ENCODE measurements at places on chromosomes 11 and 22.
A peak's percentile ranks its signal among the peaks of the same experiment; 100 is the strongest.

DNA sequence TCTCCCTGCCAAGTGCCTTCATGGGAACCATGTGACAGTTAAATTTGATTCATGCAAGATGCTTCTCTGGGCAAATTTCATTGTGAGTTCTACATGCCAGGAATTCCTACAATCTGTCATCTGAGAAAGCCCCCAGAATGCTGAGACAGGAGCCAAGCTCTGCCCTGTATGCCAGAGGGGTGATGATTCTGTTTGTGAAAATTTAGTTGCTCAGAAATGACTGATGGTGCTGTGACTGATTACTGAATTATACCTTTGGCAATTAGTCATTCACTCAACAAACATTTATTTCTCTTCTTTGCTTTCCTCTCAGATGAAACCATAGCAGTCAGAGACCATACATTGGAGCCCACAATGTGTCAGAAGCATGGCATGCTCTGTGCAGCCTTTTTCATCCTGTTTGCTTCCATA, 69.0 kb upstream of the ZBED5 start:
- no peak for DNase-seq

GRCh38 chr11:64577202-64577601, 13.8 kb upstream of the SLC22A12 start:
- DNase-seq = no peak

DNA sequence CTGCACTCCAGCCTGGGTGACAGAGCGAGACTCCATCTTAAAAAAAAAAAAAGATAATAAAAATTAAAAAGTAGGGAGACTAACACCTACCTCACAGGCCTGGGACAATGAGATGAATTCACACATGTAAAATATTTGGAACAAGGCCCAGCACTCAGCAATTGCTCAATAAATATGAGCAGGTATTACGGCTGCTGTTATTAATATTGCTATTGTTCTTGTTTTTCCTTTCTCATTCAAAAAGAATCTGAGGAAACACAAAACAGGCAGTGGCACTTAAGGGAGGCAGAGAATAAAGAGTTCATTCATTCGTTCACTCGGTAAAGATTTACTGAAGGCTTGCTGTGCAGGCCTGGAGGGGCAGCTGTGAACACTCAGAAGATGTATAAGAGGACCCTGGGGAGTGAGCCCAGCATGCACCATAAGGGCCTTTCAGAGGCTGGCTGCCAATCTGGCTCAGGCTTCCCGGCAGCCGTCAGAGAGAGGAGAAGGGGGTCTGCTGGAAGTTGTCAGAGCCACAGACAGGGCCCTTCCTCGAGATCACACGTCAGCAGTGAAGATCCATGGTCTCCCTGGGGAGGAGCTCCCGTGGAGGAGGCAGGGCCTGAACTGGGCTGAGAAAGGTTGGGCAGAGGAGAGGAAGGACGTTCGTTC, 51.6 kb upstream of the TCF20 start:
- no peak for DNase-seq

GRCh38 chr22:29631725-29632124, 28.3 kb downstream of the NF2 start:
- DNase-seq = no peak

GRCh38 chr22:36931446-36931845, 18.0 kb downstream of the CSF2RB start:
- DNase-seq = no peak

- DNase-seq = no peak
These were observed 150.0 kb downstream of the OPCML start for GRCh38 chr11:133382131-133382812.

DNA sequence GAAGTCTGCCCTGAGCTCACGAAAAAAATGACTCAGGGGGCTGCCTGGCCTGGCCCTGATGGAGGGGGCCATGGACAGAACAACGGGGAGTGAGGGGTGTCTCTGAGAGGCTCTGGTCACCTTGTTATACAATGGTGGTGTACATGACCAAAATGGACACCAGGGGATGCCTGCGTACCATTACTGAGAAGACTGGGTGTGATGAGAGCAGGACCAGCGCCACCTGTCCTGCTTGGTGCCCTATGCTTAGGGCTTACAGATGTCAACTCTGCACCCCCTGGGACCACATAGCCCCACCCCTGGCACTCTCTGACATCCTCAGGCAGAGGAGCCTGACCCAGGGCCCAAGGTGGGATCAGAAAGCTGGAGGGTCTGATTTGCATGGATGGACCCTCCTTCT, 104.8 kb downstream of the ZNF280B start:
- DNase-seq = no peak

DNA sequence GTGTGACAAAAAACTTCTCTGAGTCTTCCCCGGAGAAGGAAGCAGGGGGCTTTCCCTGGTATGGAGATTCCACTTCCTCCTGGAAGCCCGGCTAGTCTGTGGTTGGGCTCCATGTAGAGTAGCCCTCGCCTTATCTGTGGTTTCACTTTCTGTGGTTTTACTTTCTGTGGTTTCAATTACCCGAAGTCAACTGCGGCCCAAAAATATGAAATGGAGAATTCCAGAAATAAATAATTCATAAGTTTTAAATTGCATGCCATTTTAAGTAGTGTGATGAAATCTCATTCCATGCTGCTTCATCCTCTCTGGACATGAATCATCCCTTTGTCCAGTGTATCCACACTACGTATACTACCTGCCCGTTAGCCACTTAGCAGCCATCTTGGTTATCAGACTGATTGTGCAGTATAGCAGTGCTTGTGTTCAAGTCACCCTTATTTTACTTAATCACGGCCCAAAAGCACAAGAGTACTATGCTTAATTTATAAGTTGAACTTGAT, 275.0 kb upstream of the SESN3 start:
- peak; percentile 89 for DNase-seq

- no peak for DNase-seq
These were observed 6.0 kb downstream of the KBTBD4 start for GRCh38 chr11:47572715-47573255.

GRCh38 chr11:23644443-23644842, 784.2 kb upstream of the CCDC179 start:
- DNase-seq = no peak

GRCh38 chr11:35524780-35525179, 636 bp downstream of the PAMR1 start:
- no peak for DNase-seq

DNA sequence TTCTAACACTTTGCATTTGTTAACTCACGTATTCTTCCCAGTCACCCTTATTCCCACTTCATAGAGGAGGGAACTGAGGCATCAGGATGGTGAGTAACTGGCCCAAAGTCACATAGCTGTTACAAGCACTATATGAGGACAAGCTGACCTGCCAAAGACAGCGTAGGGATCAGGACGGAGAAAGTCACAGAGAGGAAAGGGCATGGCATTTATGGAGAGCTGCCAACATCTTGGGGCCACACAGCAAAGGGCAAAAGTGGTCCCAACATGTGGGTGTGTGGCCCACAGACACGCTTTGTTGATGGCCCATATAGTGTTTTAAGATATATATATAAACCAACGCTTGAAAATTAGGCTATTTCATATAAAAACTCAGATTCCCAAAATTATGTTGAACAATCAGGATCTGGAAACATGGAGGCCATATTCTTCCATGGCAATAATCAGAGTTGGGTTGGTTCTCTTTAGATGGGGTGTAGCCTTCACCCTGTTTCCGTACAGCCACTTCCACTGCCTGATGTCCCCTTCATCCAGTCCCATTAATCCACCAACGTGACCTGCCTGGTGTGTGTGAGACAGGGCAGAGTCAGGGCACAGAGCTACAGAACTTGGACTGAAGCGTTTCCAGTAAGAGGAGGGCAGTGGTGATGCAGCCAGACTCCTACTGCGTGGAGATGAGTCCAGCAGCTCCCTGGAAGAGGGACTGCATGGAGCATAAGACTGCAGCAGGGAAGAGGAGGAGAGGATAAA, 39.9 kb upstream of the CD5 start:
- no peak for DNase-seq

- DNase-seq = no peak
These were observed 515.0 kb downstream of the NTM start for GRCh38 chr11:131885431-131885830.

- no peak for DNase-seq
These were observed 370.3 kb downstream of the TENM4 start for GRCh38 chr11:79070518-79070917.

GRCh38 chr22:27099946-27100722, 442.7 kb downstream of the MIAT start:
- no peak for DNase-seq

DNA sequence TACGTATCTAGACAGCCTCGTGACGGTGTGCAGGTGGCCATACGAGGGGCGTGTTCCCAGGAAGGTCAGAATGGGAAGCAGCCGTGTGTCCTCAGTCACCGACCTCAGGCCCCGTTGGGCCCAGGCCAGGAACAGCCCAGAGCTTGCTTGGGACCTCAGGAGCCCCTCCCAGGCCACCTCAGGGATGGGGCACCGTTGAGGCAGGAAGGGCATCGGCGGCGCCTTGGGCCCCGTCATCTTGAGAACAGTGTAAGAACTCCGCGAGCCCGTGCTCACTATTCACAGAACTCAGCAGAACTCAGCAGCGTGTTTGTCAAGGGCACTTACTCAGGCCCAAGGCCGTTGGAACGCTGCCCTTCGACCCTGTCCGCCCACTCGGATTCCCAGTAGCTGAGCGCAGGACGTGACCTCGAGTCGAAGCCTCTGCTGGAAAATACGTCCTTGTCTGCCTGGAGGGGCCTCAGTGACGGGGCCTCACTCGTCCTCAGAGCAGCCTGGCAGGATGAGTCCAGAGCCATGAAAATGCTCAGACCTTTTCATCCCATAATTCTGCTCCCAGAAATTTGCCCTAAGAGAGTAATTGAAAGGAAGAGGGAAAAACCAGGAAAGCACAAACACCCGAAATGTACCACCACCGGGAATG, 1134.8 kb downstream of the BRD1 start:
- DNase-seq = no peak

DNA sequence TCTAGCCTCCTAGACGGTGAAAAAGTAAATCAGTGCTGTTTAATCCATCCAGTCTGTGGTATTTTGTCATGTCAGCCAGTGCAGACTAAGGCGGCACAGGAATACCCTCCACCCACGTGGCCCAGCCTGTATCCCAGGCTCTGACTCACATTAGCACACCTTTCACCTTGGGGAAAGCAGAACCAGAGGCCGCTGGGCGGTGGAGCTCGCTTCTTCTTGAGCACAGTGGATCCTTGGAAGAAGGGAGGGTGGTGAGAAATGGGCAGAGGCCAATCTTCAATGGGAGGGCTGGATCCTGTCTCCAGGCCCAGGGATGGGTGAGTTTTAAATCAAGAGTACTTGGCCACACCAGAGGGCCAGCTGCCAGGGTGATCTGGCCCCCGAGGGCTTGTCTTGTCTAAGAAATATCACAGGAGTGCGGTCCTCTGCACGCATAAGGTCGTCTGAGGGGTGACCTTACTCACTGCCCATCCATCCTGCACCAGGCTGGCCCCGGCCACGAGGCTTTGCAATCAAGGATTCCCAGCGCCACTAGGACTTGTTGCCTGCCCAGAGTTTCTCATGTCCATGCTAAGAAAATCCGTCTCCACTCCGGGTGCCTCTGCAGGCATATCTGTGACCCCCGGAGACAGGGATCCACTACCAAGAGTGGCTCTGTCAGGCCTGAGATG, 658.5 kb downstream of the BRD1 start:
- DNase-seq = no peak

GRCh38 chr11:95652002-95652472, 137.5 kb downstream of the FAM76B start:
- no peak for DNase-seq

DNA sequence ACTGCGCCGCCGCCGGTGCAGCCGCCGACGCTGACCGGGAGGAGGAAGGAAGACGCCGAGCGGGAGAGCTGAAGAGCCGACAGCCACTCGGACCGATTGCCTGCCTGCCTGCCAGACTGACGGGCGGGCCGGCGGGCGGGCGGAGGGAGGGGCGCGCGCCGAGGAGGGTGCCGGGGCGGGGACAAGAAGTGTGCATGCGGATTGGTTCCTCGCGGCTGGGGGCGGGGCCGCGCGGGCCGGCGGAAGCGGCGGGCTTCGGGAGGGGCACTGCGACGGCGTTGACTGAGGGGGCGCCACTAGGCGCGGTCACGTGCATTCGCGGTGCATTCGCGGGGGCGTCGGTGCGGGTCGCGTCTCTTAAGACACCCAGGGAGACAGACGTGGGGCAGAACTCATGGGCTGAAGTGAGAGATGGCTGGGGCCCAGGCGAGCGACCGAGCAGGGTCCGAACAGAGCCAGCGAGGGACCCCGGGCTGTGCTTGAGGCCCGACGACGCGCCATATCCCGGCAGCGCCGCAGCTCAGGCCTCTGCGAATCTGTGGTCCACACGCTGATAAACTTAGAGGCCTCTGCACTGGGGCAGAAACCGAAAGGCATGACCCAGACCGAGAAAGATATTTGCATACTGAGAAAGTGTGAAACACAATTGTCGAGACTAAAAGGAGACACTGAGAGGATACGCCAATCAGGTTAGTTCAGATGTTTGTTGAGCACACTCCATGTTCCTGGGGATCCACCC, at the start of gene MAPK1:
MAPK1 (minus strand) TSS at position 118 of the 739 bp plus-strand sequence. CDS start 205 bp downstream, outside the sequence.
- DNase-seq = peak; percentile 49

GRCh38 chr22:22800716-22801115, 86.9 kb upstream of the IGLL5 start:
- no peak for DNase-seq

- DNase-seq = no peak
These were observed 34.9 kb downstream of the CABIN1 start for GRCh38 chr22:24046024-24046423.

GRCh38 chr11:132237781-132238180, 867.4 kb downstream of the NTM start:
- no peak for DNase-seq

- DNase-seq = no peak
These were observed 4.5 kb downstream of the TTC9C start for GRCh38 chr11:62732830-62733229.

GRCh38 chr11:16863389-16863788, 124.9 kb downstream of the C11orf58 start:
- no peak for DNase-seq

- no peak for DNase-seq
These were observed 132.9 kb downstream of the CHST1 start for GRCh38 chr11:45532546-45532945.

DNA sequence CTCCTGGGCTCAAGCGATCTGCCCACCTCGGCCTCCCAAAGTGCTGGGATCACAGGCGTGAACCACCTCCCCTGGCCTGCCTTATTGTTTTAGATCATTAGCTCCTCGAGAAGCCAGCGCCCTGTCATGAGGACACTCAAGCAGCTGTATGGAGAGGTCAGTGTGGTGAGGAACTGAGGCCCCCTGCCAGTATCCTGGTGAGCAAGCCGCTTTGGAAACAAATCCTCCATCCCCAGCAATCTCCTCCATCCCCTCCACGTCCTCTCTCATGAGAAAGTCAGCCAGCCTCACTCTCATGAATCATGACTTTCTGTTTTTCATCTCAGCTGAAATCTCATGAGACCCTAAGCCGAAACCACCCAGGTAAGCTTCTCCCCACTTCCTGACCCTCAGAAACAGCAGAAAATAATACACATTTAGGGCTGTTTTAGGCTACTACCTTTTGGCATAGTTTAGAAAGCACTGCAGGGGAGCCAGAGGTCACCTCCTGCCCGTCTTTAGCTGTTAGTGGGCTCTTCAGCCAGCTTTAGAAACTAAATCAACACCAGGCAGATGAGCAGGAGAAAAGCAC, 56.0 kb downstream of the CTTN start:
- DNase-seq = peak; percentile 11

- no peak for DNase-seq
These were observed 59.6 kb downstream of the ST14 start for GRCh38 chr11:130219148-130219547.

GRCh38 chr11:109034339-109034696, 369.4 kb downstream of the DDX10 start:
- no peak for DNase-seq

- no peak for DNase-seq
These were observed 88.4 kb downstream of the CCDC81 start for GRCh38 chr11:86463120-86463519.

Data from astrocyte of the cerebellum (primary cell).